ENCODE measurements at places on chromosomes 1 and 21.

DNA sequence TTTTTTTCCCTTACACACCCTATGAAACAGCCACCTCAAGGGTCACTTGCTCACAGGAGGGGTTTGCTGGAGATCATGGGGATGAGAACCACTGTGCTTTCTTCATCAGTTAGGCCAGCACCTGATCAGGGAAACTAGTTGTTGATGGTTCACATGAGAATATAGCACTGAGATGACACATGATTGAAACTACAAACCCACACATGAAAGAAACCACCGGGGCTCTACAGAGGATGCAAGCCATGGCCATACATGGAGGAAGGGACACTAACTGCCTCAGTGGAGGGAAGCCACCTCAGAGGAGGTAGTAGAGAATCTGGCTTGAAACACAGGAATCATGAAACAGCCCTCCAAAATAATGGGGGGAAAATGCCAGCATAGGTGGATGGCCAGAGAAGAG, 63.2 kb downstream of the PRKAB2 start:
- DNase-seq: no peak

DNA sequence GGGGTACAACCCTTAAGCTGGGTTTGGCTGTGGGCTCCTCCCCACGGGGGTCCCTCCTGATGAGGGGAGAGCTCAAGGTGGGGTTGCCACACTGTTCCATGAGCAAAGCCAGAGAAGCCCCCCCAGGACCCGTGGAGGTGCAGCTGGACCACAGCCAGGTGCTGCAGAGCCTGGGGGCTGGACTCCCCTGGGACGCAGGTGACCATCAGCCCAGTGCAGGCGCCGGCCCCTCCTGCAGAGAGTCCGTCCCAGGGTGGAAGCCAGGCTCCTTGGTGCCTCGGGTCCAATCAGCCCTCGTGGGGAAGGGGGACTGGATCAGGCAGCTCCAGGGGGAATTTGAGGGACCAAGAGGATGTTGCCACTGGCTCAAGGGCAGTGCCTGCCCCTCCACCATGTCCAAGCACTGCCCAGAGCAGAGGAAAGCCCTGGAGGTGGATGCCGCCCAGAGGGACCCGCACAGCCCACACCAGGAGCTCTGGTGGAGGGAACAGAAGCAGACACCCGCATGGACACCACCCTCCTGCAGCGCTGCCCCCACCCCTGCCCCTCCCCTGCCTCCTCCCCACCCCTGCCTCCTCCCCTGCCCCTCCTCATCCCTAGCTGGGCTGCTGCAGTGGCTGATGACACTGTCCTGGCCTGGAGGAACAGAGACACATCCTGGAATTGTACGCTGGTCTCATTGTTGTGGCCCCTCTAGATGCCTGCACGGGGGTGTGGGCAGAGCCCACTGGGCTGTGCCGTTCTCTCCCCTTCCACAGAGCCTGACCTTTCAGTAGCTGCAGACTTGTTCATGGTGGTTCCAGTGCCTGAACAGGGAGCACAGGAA, 30.8 kb upstream of the COL18A1 start:
- DNase-seq: no peak

DNA sequence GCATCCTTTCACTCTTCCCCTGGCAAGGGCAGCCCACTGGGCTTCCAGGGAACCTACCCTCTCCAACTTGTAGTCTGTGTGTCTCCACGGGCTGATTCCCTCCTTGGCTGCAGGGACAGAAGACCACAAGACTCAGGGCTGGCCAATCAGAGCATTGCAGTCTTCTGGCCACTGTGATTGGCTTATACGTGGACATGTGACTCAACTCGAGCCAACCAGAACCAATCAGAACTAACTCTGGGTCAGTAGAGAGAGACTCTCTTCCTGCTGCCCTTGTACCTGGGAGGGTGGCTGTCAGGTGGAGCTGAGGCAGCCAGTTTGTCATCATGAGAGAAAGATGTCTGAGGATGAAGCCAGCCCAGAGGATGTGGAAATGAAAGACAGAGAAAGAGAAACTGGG, 64.0 kb downstream of the DHRS3 start:
- no peak for DNase-seq

- DNase-seq: no peak
Observed at GRCh38 chr1:182381962-182382819, 9.4 kb downstream of the GLUL start.

DNA sequence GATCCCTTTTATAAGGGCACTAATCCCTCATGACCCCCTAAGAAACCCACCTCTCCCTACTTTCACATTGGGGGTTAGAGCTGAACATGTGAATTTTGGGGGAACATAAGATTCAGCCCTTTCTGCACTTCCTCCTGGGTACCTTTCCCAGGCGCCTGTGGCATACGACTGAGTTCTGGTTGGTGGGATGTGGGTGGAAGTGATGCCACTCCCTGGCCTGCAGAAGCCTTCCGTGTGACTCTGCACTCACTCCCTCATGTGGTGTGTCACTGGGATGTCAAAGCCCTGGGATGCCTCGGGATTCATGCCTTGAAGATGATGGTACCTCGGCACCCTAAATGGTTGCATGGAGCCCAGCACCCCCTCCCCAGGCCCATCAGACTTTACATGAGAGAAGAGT, 28.3 kb upstream of the VASH2 start:
- no peak for DNase-seq

DNA sequence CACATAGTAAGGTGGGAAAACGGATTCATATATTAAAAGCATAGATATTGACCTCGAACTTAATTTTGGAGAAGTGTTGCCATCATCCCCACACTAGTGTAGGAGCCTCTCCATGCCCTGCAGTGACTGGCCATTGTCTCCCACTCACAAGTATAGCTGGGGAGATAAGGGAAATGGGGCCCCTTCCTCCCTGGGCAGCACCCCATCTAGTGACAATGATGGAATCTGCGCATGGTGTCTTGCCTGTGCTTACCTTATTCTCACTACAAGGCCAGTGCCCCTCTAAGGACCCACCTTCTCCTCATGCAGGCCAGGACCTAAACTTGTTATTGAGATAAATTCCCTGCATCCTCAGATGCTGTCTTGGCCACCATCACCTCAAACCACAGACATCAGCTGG, 374.9 kb downstream of the NTNG1 start:
- DNase-seq: no peak

DNA sequence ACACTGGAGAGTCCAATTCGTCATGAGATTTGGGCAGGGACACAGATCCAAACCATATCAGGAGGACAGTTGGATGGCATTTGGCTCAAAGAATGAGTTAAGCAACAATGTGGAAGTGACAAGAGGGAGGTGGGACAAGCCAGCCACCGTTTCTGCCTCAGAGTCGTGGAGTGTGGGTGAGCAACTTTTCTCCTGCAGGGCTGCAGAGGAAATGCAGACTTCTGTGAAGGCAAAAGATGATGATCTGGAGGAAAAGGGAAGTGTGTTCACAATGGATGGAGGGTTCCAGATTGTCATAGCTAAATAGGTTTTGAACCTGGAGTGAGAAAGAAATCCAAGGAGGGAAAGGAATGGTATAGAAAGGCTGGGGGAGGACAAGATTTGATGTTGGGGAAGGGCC, 16.4 kb upstream of the KANK4 start:
- no peak for DNase-seq

DNA sequence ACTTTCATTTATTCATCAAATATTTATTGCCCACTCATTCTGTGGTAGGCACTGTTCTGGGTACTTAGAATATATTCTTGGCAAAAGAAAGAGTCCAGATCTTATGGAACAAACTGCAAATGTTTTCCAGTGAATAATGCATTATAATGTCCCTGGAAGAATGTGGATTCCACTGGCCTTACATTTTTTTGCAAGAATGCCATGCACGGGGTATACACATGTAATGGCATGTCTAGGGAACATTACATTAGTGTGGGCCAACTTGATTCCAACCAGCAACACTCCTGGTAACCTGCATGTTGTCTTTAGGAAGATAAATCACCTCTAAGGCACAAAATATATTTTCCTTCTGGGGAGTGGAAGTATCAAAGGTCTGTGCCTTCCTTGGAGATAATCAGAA, 33.0 kb upstream of the IFI44L start:
- no peak for DNase-seq

DNA sequence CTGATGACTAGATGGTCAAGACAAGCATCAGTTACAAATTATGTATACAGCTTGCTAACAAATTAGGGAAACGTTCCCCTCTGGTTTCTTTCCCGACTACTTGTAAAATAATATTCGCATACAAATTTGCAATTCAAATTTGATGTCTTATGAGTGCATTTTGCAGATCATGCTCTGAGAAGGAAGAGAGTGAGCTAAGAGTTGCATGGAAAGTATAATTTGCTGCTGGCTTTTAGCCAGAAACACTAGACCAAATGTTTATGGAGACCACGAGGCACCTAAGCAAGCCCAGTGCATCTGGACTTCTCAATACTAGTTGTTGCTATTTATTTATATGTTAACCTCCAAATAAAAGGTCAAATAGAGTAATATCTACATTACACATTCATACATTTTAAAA, 216.0 kb downstream of the SMYD3 start:
- DNase-seq: no peak

GRCh38 chr1:209593747-209594146, 10.2 kb downstream of the CAMK1G start:
- no peak for DNase-seq

- no peak for DNase-seq
Observed at GRCh38 chr1:6235296-6235677, 477 bp downstream of the ICMT start.

GRCh38 chr1:101379950-101380349, 143.1 kb downstream of the S1PR1 start:
- no peak for DNase-seq

DNA sequence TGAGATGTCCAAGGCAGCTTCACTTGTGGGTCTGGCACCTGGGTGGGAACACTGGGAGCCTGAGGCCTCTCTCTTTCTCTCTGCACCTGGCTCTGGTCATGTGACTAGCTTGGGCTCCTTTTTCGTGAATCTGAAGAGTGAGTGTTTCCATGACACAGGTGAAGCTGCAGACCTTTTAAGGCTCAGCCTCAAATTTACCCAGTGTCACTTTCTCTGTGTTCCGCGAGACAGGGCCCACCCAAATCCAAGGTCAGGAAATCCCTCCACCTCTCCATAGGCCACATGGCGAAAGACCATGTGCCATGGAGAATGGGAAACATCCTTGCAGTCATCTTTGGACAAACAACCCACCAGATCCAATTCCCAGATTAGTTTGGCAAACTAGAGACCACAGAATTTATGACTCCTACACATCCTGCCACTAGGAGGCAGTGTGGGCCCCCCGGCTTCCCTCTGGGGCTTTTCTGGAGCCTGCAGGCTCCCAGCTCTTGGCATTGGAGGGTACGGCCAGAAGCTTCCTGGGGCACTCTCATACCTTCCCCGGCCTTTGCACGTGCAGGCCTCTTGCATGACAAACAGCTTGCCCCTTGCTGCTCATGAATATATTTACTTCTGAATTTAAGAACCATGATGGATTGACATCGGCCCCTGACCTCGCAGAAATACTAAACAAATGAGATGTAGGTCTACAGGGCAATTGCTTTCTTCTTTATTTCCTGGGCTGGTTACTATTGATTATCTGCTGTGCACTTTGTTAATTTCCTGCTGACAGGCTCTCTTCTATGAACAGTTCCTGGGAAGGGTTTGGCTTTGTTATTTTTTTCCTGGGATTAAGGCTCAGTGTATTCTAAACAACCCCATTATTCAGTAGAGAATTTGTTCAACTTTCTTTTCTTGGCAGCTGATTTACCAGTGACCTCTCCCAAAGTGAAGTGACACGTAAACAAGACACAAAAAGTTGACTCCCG, 180.7 kb downstream of the KAZN start:
- DNase-seq: no peak

DNA sequence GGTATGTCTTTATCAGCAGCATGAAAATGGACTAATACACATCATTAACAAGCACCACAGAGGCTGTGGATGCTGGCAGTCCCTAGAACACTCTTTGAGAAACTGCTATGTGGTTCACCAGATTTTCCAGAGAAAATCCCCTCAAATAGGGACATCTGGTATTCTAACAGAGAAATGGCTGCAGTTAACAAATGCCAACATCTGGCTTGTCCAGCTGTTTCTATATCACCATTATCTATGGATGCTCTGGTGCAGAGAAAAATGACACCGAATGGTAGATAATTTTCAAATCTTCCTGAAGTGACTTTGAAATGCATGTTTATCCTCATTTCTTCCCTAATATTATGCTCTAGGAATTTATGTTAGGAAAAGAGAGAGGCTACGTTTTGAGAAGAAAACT, 403.5 kb upstream of the PROX1 start:
- no peak for DNase-seq

DNA sequence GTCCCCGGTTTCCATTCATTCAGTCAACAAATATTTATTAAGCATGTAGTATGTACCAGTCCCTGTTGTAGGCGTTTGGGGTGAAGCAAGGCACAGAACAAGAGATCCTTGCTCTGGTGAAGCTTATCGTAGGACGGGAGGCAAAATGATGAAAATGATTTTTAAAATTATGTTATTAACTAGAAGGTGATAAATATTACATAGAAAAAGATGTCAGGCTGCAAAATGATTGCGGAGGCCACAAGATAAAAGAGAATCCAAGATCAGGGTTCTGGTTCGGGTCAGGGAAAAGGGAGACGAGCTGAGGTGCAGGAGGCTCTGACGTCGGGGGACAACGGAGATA, 602 bp upstream of the CGN start:
- no peak for DNase-seq

- no peak for DNase-seq
Observed at GRCh38 chr1:26044971-26045721, 772 bp downstream of the SLC30A2 start.

DNA sequence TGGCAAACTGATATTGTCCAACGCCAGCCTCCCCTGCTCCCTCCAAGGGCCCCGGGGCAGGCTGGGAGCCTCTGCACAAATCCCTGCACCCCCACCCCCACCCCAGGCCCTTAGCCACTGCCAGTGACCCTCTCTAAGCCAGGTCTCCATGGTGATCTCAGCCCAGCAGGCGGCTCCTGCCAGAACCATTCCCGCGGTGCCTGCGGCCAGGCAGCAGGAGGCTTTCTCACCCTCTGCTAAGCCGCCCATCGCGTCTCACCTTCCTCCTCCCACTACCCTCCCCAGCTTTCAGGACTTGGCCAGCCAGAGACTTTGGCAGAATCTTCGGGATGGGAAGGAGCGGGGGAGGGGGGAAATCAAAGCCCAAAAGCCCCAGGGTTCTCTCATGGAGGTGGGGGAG, 46.8 kb upstream of the WASF2 start:
- peak; percentile 79 for DNase-seq

DNA sequence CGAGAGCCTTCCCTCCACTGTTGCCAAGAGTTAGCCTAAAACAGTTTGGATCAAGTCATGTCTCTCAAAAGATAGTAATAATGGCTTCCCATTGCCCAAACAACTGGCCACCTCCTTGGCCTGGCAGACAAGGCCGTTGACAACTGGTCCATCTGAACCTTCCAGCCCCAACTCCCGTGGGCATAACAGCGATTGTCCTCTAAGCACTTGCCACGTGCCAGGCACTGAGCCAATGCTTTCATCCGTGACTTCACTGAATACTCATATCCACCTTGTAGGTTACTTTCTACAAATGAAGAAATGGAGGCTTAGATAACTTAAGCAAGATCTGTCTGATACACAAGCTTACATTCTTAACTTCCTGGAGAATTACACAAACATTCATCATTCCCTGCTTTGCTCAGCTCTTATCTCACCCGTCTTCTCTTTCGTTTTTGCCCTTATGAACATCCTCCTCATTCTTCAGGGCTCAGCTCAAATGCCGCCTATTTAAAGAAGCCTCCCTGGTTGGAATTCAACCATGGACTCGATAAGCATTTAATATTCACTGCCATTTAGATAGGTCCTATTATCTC, 106.4 kb downstream of the KCND3 start:
- no peak for DNase-seq
